Activated T-cell treated with anti-CD3 and anti-CD28 coated beads, Interleukin-2, amount 50 U/mL, for 24 hours (primary cell): ENCODE measurements at places on chromosomes 2 and 18.

DNA sequence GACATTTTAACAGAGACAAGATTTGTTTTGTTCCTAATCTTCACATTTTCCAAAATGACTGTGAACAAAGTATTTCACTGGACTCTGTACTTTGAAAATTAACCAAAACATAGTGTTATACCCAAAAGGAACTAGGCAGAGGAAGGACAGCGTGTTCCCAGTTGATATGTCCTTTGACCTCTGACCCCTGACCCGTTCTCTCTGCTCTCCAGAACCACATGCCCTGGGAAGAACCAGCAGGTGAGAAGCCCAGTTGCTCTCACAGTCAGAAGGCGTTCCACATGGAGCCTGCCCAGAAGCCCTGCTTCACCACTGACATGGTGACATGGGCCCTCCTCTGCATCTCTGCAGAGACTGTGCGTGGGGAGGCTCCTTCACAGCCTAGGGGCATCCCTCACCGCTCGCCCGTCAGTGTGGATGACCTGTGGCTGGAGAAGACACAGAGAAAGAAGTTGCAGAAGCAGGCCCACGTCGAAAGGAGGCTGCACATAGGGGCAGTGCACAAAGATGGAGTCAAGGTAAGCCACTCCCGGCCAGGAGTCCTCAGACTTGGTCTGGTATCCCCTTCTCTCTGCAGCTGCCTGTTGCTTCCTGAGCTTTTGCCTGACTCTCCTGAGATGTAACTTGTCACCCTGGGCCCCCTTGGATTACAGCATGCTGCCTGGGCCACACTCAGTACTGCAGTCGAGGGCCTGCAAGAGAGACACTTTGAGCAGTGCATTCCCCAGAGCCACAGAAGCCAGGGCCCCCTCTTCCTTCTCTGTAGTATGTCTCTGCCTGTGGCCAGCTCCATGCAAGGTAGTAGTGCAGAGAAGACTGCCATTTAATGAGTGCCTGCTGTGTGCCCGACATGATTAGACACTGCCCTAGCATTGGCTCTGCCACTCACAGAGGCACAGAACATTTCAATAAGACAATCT lies 94.3 kb downstream of the ARHGEF4 start:
- no peak for DNase-seq

DNA sequence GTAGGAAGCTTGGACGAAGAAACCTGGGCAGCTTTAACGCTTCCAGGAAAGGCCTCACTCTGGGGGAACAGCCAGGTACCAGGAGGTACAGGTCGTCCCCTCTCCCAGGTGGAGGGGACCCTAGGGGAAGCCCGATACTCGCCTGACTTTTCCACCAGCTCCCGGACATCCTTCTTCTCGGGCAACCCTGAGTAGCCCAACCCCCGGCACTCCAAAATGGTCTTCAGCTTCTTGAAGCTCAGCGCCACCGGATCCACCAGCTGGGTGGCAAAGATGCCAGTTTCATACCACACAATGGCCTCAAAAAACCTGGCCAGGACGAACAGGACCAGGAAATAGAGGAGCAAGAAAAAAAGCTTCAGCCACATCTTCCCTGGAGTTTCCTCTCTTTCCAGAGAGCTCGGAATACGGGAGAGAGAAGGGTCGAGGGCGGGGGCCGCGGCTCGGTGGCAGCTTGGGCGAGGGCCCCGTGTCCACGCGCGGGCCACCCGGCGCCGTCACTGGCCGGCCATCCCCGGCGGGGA lies 1.1 kb downstream of the RNF103 start:
- no peak for DNase-seq

- no peak for DNase-seq
Measured at GRCh38 chr2:191832668-191833067, 14.2 kb downstream of the CAVIN2 start.

- no peak for DNase-seq
Measured at GRCh38 chr18:76005632-76006208, 489.3 kb downstream of the ZNF516 start.

- no peak for DNase-seq
Measured at GRCh38 chr2:211854832-211855231, 683.8 kb downstream of the ERBB4 start.

DNA sequence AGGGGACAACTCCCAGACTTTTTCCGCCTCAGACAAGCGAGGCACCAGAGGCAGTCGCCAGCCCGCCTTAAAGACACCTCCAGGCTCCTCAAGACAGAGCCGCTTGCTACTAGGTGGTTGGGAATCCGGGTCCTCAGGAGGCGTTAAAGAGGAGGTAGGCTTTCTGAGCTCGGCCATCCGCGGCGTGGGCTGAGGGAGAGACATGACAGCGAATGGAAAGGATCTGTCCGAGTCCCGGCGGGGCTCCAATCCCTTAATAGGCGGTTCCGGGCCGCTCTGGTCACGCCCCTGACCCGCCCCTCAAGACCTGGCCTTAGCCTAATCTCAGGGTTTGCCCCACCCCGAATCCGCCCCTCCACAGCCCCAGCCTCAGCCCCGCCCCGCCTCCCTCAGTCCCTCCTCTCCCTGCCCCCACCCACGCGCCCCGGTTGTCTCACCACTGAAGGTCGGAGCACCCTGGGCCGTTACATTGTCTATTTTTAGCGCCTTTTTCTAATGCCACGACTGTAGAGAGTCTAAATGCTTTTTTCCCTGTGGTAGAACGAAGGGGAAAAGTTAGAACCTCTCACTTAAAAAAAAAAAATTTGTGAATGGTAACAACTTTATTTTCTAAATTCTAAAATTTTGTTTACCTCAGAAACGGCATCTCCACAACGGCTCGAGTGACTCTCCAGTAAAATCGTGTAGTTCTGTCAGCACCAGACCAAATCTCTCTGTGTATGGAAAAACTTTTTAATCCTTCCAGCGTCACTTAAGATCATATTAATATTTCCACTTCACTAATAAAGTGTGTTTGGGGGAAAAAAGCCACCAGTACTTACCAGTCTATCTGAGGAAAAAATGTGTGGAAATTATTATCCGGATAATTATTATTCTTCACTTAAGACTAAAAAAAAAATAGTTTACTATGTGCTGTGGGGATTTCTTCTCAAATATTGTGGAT lies at the start of gene RAD51AP2:
Gene RAD51AP2 (minus strand): TSS at position 229 of the 943 bp plus-strand sequence. CDS start 25 bp downstream, at position 204.
- DNase-seq: peak; percentile 28

DNA sequence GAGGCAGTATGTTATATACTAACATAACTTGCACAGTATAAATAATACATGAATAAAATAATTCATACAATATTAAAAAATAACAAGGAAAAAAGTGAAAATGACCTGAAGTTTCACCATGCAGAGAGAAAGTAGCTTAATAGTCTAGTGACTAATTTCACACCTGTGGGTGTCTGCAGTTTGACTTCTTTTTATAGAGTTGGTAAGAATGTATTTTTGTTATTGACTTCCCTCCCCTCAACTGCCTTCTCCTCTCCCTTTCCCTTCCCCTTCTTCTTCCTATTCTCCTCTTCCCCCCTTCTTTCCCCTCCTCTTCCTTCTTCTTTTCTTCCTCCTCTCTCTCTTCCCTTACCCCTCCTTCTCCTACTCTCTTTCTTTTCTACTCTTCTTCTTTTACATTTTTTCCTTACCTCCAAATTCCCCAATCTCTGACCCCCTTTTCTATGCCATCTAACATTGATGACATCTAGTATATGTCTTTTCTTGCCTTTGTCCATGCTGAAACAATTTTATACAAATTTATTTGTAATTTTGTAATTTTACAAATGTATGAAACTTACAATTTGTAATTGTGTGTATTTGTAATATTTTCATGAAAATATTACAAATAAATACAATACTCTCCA lies 3.1 kb downstream of the DNAH6 start:
- DNase-seq: no peak

DNA sequence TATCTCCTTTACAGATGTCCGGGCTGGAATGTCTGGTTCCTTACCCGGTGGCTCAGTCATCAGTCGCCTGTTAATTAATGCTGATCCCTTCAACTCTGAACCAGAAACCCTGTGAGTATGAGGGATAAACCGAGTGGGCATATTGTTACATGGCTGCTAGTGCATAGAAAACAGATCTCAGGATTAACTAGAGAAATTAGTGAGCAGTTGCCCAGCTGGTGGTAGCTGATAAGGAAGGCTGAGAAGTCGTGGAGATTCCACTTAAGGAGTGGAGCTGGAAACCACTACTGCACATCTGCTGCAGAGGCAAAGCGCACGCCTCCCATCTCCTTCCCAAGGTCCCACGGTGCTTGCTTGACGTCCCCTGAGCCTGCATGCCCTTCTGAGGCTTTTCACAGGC lies 97.7 kb downstream of the DGKD start:
- DNase-seq: no peak

DNA sequence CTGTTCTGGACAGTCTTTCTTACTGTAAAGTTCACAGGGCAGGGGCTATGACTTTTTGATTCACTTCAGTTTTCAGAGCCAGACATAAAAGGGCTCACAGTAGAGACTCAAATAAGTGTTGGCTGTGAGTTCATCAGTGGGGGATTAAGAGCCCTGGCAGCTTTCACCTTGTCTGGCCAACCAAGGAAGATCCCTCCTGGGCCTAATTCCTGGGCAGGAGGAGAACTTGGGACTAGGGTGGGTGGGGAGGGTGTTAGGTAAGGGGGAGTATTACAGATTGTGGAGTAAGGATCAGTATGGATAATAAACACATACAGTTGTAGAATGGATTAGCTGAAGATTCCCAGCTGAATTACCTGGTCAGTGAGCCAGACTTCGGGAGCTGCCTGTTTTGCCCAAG lies 904 bp upstream of the SFXN5 start:
- DNase-seq: peak; percentile 25
